ENCODE measurements at places on chromosomes 12 and 14.

DNA sequence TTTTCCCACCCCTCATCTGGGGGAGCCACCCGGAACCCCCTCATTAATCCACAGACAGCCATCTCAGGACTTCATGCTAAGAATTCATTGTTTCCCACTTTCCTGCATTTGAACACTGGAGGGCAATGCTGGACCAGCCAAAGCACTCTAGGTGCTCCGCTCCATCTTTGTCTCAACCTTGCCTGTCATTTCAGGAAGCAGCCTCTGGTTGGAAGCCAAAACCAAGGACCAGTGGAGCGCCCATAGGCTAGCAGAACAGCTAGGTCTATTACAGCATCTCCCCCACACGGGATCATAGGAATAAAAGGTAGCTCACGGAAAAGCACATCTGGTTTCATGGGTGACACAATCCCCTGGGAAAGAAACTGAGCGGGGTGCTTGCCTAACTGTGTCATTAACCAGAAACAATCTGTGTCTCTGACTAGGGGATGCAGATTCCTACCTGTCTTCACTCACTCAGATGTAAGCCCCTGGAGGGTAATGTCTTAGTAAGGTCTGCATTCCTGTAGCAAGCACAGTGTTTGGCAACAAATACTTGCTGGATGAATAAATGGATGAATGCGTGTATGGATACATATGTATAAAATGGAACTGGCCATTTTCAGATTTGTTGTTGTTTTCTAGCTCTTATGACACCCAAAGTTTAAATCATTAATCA, 197.0 kb downstream of the DAD1 start:
- peak; percentile 74 for DNase-seq

DNA sequence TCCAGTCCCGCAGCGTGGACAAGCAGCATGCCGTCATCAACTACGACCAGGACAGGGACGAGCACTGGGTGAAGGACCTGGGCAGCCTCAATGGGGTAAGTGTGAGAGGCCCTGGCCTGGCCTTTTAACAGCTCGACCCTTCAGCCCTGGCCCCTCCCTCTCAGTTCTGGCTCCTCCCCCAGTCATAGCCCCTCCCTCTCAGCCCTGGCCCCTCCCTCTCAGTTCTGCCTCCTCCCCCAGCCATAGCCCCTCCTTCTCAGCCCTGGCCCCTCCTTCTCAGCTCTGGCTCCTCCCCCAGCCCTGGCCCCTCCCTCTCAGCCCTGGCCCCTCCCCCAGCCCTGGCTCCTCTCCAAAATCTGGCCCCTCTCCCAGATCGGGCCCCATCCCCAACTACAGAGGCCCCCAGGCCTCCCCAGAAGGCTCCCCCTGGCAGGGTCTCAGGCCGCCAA, 11.2 kb downstream of the CEP170B start:
- no peak for DNase-seq

- DNase-seq: no peak
Measured at GRCh38 chr14:68335312-68335711, 457.6 kb downstream of the ZFP36L1 start.

DNA sequence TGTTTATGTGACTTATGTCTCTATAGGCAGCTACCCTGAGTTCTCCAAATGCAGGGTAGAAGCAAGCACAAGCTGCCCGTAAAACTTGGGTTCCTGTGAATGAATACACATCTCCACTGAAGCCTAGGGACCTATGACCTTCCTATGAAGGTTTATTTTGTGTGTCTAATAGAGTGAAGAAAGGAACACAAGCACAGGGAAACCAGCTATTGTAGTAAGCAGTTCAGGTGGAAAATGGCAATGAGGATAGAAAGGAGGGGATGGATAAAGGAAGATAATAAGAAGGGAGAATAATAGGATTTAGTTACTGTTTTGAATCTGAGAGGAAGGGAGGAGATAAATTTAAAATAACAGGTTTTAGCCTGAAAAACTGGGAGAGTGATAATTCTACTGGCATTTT, 2.4 kb downstream of the PFKM start:
- DNase-seq: no peak
